ENCODE measurements at places on chromosomes 1 and 21.

- no peak for DNase-seq
Measured at GRCh38 chr1:205879974-205880373, 30.0 kb upstream of the PM20D1 start.

GRCh38 chr1:205922314-205922713, 20.9 kb downstream of the SLC26A9 start:
- no peak for DNase-seq

GRCh38 chr1:43270421-43271095, 775 bp downstream of the TMEM125 start:
- DNase-seq: no peak

DNA sequence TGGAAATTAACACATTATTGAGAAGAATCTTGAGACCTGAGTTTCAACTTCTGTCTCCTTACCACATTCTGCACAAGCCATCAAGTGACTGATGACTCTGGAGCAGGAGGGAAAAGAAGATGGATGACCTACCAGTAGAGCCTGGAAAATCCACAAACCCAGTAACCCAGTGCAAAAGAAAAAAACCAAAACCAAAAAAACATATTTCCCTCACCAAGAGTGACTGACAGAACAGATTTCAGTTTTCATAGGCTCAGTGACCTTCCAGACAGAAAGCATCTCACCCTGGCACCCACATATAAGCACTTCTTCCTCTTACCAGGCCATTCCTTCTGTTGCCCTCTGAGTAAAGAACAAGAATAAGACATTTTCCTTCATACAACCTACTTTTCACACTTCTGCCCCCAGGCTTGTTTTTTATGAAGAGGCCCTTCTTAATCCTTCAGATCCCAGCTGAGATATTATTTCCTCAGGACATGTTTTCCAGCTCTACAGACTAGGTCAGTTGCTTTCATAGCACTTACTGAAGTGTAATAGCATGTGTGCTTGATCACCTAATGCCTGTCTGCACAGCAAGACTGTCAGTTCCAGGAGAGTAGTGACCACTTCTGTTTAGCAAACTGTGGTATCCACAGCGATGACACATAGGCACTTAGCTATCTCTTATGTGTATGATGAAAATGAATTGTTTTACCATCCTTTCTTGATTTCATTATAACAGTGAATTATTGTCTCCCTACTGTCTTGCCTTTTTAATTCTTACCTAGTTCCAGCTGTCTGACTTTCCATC, 4.0 kb downstream of the TSACC start:
- no peak for DNase-seq

DNA sequence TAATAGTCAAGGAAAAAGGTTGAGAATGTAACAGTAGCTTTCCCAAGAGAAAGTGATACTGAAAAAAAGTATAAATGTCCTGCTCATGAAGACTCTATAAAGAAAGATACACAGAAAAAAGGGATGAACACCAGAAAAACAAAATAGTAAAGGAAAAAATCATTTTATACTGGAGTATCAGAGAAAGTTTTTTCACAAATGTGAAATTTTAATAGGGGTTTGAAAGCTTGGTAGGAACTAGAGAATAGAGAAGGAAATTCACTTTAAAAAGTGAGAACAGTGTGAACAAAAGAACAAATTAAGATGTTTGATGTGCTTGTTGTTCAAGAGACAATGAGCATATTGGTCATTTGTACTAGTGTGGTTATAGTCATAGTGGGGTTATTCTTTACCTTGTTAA, 25.6 kb downstream of the UCHL5 start:
- no peak for DNase-seq

DNA sequence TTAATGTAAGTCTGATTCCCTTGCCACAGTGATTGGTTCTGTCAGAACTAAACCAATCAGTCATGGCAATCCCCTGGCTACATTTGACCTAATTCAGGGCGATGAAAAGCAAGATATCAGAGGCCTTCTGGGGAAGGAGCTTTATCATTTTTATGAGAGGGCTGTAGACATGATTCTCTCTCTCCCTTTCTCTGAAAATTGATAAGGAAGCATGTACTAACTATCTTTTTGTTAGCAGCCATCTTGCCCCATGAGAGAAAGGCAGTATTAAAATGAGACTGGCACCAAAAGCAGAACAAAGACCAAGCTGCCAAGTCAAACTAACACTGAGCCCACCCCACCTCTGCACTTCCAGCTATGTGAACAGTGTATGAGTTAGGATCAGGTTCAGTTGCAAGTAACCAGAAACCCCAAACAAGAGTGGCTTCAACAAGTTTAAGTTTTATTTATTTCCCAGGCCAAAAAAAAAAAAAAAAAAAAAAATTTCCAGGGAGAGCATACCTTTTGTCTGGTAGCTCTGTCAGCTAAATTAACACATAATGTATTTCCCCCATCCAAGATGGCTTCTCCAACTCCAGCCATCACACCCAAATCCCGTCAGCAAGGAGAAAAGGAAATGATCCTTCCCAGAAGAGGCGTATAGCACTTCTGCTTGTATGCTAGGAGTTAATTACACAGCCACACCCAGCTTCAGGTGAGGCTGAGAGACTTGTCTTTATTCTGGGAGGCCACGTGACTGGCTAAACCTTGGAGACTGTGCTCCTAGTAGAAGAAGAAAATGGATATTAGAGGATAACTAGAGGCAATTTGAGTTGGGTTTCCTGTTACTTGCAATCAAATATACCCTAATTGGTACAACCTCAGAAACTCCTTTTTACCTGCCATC, 105.8 kb upstream of the RALGPS2 start:
- no peak for DNase-seq

All from fibroblast of skin of left quadriceps (primary cell).